ENCODE measurements at places on chromosomes 11 and 22.
A peak's percentile ranks its signal among the peaks of the same experiment; 100 is the strongest.

DNA sequence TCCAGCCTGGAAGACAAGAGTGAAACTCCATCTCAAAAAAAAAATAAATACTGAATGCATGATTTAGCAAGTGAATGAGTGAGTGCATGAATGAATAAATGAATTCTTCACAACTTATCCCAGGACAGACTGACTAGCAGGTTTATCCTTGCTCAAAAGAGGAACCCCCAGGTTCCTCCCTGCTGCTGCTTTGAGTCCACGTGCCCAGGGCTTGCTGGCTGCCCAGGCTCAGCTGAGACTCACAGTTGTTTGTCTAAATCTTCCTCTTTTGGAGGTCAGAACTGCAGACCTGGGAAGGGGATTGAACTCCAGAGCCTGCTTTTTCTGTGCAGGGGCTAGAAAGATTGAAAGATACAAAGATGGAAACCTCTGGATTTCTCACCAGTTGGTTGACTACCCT, 117.4 kb upstream of the TMEM45B start:
- no peak for DNase-seq

DNA sequence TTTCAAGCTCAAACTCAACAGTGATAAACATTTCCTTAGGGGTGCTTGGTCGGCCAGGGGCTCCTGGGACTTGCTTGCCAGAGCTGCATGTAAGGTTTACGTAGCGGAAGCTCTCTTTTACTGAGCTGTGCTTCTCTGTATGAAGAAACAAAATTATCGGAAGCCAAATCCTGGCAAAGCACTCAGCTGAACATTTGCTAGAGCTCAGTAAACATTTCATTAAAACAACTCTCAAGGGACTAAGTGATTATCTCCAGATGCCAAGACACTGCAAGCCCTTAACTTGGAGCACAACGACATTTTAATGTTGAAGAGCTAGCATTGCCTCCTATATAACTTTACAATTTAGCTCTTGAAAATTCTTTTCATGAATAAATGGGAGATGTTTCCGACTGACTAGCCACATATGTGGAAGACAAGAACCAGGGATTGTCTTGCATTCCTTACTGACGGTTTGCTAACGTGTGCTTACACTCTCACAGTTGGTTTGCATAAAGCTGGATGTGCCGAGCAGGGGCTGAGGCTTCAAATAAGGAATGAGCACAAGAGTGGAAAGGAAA, 43.4 kb downstream of the SCUBE2 start:
- DNase-seq: no peak

DNA sequence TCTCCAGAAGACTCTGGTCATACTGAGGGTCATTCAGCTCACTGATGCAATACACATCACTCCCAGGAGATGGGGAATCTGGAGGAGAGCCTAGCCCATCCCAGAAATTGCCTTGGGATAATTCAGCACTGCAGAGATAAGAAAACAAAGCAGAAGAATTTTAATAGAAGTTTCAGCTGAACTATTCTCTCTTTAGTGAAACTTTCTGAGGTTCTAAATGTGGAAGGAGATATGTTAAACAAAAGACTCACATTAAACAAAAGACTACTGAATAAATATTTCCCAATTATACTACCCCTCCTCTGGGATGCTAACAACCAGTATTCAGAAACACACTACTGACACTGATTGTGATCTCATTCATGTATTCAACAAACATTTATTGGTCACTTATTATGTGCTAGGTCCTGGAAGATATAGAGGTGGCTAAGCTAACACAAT, 47.8 kb downstream of the C2CD3 start:
- no peak for DNase-seq

GRCh38 chr11:128424271-128424711, 163.1 kb downstream of the ETS1 start:
- no peak for DNase-seq

- no peak for DNase-seq
These were observed 46.2 kb downstream of the TTC17 start for GRCh38 chr11:43404836-43405479.

- DNase-seq: no peak
These were observed 149.4 kb downstream of the BRD1 start for GRCh38 chr22:49678137-49678841.

- DNase-seq: no peak
These were observed 12.3 kb downstream of the TOLLIP start for GRCh38 chr11:1297011-1297575.

DNA sequence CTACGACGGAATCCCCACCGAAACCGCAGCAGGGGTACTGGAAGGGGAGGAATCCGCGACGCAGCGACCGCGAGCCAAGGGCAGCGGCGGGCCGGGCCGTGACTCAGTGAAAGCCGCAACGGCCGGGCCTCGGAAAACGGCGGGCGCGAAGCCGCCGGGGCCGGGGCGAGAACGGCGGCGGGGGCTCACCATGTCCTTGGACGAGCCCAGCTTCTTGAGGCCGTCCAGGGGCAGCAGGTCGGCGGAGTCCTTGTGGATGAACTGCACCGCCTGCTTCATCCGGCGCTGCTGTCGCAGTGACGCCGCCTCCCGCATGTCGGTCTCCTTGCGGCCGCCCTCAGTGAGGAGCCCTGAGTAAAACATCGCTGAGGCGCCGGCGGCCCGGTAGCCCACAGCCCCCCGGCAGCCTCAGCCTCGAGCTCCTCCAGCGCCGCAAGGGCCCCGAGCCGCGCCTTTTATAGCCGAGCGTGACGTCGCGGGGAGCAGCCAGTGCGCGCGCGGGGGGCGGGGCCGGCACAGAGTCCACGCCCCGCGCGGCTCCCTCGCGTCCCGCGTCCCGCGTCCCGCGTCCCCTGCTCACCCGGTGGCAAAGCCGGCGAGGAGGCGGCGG, at the start of gene NRIP3:
Gene NRIP3 (minus strand): TSS at position 429 of the 610 bp plus-strand sequence. CDS start 66 bp downstream, at position 363.
- DNase-seq: peak; percentile 69

GRCh38 chr22:44291674-44292360, 20.9 kb downstream of the SHISAL1 start:
- DNase-seq: no peak

- DNase-seq: no peak
These were observed 154.3 kb upstream of the E2F8 start for GRCh38 chr11:19395050-19395449.

DNA sequence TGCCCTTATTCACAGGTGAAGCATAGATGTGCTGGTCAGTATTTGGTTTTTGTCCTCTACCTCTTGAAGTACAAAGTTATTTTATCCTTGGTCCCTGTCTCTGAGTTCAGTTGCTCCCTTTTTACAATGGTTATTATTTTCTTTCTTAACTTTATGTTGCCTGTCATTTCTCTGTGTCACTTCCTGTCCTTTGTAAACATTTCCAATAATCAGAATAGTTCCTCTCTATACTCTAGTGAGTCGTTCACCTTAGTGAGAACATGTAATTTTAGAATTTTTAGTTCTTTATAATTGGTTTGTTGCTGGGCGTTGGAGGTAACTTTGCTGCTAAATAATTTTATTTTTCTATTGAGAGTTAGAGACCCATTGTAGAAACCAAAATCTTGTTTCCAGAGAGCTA, 16.0 kb downstream of the CSTPP1 start:
- no peak for DNase-seq
